Common myeloid progenitor, CD34-positive (primary cell): ENCODE measurements at places on chromosomes 2 and 18.

DNA sequence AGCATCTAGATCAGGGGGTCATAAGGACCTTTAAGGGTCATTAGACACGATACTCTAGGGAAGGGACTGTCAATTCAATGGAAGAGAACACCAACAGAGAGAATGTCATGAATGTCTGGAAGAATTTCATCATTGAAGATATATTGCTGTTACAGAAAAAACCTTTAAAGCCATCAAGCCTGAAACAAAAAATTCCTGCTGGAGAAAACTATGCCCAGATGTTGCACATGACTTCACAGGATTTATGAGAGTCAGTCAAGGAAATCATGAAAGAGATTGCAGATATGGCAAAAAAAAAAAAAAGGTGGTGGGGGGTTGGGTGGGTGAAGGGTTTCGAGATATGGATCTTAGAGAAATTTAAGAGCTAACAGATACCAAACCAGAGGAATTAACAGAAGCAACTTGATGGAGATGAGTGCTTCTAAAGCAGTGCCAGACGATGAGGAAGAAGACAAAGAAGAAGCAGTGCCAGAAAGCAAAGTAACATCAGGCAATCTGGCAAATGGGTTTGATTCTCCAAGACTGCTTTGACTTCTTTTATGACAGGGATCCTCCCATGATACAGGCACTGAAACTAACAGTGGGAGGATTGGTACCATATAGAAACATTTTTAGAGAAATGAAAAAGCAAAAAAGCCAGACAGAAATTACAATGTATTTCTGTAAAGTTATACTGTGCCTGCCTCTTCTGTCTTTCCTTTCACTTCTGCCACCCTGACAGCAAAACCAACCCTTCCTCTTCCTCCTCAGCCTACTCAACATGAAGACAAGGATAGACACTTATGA, 28.5 kb downstream of the MAP4K3 start:
- DNase-seq: no peak

- no peak for DNase-seq
These were observed 637.4 kb upstream of the CDH2 start for GRCh38 chr18:28814365-28814764.

DNA sequence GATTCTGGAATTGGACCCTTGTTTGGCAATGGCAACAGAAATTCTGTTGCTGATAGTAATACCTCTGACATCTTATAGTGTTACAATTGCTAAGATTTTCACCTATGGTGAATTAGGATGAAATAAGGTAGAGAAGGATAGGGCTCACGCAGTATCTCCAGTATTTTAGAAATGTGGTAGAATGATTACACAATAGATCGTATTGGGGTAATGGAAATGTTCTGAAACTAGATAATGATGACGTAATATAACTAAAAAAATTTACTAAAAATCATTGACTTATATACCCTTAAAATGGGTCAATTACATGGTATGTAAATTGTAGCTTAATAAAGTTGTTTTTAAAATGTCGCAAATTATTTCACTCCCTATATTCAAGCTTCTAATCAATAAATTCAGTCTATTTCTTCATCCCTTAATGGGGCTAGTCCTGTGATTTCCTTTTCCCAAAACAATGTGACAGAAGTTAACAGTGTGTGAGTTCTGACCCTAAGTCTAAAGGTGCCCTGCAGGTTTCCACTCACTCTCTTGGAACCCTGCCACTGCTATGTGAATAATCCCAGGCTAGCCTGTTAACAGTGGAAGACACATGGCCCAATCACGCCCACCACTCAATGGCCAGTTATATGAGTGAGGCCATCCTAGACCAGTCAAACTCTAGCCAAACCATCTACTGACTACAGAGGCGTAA, 31.2 kb downstream of the USP37 start:
- no peak for DNase-seq

GRCh38 chr2:17610521-17610920, 70.0 kb downstream of the VSNL1 start:
- no peak for DNase-seq

- no peak for DNase-seq
These were observed 916 bp downstream of the TNFRSF11A start for GRCh38 chr18:62325806-62326645.

GRCh38 chr2:193965263-193965662, 1691.8 kb upstream of the SLC39A10 start:
- DNase-seq: no peak

DNA sequence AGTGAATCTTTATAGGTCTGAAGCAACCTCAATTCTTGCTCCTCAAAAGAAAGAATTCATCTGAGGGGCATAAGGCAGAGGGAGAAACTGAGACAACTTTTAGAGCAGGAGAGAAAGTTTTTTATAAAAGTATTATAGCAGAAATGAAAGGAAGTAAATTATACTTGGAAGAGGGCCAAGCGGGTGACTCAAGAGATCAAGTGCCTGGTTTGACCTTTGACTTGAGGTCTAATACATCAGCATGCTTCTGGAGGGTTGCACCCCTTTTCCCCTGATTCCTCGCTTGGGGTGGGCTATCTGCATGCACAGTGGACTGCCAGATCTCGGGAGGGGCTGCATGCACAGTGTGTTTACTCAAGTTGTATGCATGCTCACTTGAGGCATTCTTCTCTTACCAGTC, 268.5 kb upstream of the LRATD1 start:
- DNase-seq: no peak

GRCh38 chr18:24274837-24275236, 122.8 kb downstream of the OSBPL1A start:
- DNase-seq: no peak

DNA sequence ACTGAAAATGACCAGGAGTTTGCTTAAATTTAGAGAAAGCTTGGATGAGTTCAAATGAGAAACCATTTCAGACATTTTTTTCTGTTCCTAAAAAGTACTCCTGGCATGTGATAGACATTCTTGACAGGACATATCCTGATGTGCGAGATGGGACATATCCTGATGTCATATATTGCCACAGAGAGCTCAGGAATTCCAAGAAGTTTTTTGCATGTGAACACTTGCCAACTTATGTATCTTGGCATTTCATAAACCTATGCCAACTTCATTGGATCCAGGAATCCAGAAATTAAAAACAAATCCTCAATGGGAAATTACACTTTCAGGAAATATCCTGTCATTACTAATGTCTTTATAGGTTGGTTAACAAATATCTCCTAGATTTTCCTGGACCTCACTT, 2.9 kb upstream of the SERPINB3 start:
- DNase-seq: no peak

DNA sequence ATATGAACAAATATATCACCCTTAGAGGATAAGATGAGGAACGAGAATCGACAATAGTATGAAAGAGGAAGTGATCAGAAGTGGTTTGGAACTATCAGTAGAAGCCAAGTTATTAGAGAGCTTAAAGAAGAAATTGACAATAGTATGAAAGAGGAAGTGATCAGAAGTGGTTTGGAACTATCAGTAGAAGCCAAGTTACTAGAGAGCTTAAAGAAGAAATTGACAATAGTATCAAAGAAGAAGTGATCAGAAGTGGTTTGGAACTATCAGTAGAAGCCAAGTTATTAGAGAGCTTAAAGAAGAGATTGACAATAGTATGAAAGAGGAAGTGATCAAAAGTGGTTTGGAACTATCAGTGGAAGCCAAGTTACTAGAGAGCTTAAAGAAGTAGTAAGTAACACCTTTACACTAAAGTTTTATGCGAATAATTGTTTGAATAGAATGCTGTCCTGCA, 175.5 kb downstream of the ZNF407 start:
- DNase-seq: no peak

DNA sequence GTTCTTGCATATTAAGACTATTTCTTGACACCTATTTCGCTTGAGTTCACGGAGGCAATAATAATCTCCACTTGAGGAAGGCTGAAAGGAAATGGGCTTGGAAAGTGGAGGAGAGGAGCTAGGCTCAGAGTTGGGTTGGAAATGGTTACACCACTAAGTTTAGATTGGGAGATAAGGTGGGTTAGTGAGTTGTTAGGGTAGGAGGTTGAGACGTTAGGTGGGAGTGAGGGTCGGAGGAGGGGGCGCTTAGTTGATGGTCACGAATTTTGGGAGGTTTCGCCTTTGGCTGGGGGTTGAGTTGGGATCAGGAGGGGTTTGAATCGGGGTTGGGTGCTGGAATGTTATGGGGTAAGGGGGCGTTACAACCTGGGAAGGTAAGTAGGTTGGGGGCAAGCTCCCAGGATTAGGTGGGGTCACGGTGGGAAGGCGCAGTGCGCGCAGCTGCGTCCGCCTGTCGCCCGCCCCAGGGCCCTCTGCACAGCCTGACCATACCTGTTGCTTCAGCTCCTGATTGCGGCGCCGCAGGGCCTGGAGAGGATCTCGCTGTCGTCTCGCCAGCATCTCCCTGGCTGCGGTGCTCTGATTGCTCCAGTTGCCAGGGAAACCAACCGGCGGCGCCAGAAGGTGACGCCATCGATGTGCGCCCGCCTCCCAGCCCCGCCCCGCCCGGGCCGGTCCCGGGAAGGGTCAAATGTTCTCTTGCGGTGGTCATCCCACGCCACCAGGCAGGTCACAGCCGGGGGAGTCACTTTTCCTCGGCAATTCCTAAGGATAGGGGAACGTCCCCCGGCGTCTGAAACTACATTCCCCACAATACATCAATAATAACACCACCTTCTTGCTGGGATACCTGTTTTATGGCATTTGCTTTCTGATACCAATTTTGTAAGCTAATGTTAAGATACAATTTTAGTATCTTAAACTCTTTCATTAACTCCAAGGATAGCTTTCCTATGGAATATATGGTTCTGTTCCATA, at the start of gene NPHP1:
Gene NPHP1 (minus strand): TSS at position 606 of the 978 bp plus-strand sequence. CDS start 45 bp downstream, at position 561.
- DNase-seq: peak; percentile 75

- no peak for DNase-seq
These were observed 109.7 kb downstream of the CLIP4 start for GRCh38 chr2:29224693-29225551.

DNA sequence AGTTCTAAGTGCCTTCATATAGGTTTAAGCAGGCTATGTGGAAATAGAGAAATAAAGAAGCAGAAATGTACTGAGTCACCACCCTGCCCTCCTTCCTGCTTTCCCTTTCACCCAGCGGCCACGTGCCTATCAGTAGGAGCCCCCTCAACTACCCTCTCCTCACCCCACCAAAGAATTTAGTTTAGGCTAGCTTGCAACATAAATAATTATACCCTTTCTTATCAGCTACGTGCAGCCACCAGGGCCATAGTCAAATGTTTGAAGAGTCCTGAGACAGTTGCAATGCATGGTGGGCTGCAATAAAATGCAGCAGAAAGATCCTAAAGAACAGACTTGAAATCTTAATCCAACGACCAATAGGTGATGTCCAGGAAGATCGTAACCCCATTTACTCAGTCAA, 101.2 kb downstream of the RTP5 start:
- peak; percentile 64 for DNase-seq

- DNase-seq: no peak
These were observed 431.6 kb upstream of the VRK2 start for GRCh38 chr2:57614988-57615387.

- no peak for DNase-seq
These were observed 427.7 kb downstream of the NBAS start for GRCh38 chr2:15133461-15133860.

DNA sequence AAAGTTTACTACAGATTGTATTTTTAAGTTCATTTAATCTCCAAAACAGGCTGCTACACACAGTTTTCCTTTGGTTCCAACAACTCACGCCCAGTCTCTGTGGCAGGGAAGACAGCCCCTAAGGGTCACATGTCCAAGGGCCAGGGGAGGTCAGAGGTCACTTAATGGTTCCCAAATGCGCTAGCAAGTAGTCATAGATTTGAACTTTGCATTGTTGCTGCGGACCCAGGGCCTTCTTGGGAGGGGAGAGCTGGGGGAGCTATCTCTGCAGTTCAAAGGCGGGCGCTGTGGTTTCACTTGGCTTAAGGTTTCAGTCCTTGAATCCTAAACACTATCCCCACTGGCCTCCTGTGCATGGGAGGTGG, 74.8 kb upstream of the ZNF532 start:
- no peak for DNase-seq

- DNase-seq: no peak
These were observed 113.2 kb downstream of the PIGN start for GRCh38 chr18:62073461-62074281.

- DNase-seq: no peak
These were observed 4.6 kb upstream of the GALM start for GRCh38 chr2:38661306-38661705.

- DNase-seq: peak; percentile 2
These were observed 693.3 kb upstream of the CDH7 start for GRCh38 chr18:65057439-65058083.

- peak; percentile 53 for DNase-seq
These were observed 49.7 kb upstream of the ODC1 start for GRCh38 chr2:10497797-10498251.

- DNase-seq: no peak
These were observed 23.3 kb downstream of the PAX8 start for GRCh38 chr2:113255140-113256070.

GRCh38 chr2:235725841-235726240, 232.0 kb downstream of the AGAP1 start:
- no peak for DNase-seq

DNA sequence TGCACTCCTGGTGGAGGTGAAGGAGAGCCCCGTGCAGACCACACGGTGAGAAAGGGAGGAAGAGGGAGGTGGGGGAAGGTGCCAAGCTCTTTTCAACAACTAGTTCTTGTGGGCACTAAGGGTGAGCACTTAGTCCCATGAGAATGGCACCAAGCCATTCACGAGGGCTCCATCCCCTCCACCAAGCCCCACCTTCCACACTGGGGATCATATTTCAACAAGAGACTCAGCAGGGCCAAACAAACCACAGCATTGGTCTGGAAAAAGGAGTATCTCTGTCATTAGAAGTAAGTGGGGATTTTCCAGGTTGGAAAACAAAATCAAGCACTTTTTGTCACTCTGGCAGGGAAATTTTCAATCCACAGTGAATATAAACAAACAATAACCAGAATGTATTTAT, 38.4 kb downstream of the ZAP70 start:
- no peak for DNase-seq

DNA sequence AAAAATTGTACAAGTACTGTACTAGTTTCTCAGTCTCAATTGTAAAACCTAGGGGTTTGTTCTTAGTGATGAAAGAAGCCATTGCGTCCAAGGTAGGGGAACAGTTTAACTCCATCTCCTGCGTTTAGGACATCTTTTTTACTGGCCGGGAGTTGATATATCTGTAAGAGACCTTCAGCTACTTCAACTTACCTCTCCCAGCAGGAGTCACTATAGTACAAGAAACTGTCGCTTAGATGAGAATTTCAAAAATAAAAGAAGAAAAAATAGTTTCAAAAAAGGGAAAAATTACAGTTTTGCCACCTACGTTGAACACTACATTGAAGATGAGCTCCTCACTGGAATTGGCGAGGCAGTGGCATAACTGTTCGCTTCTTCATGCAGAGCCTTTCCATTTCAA, 122.7 kb downstream of the MAP3K20 start:
- DNase-seq: no peak

GRCh38 chr2:136143603-136144451, 25.9 kb upstream of the CXCR4 start:
- peak; percentile 38 for DNase-seq

DNA sequence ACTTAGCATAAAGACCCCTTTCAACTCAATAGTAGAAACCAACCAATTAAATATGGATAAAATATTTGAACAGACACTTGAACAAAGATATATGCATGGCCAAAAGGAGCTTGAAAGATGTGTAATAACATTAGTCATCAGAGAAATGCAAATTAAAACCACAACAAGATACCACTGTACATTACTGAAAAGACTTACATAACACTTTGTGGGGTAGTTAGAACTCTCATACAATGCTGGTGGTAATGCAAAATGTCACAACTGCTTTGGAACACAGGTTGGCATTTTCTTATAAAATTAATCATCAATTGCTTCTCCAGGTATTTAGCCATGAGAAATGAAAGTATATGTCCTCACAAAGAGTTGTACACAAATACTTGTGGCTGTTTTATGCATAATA, 60.7 kb downstream of the TTC27 start:
- DNase-seq: peak; percentile 20

GRCh38 chr2:17149945-17150344, 368.3 kb downstream of the RAD51AP2 start:
- peak; percentile 9 for DNase-seq
